ENCODE measurements at places on chromosomes 1 and 21. TPM values are rescaled to one million over a fixed set of nuclear protein-coding genes. Genes with fewer than 3 reads are reported as not detected.

The PM20D1 gene
- under 0.01 TPM for total RNA-seq

The PLD5 gene
- not detected for total RNA-seq

The ADCY10 gene
- not detected for total RNA-seq

The CNR2 gene
- total RNA-seq: not detected

The RNASEL gene
- total RNA-seq: 0.44 TPM

The SLFNL1 gene
- total RNA-seq: under 0.01 TPM

The TSHB gene
- not detected for total RNA-seq

The SPATA21 gene
- not detected for total RNA-seq

The CALML6 gene
- total RNA-seq: not detected

The KCNA2 gene
- not detected for total RNA-seq

The TRIM17 gene
- total RNA-seq: not detected

The TSTD1 gene
- 7.1 TPM for total RNA-seq

The DLGAP3 gene
- under 0.01 TPM for total RNA-seq

The MXRA8 gene
- total RNA-seq: 0.44 TPM

The ANGPTL3 gene
- not detected for total RNA-seq

DNA sequence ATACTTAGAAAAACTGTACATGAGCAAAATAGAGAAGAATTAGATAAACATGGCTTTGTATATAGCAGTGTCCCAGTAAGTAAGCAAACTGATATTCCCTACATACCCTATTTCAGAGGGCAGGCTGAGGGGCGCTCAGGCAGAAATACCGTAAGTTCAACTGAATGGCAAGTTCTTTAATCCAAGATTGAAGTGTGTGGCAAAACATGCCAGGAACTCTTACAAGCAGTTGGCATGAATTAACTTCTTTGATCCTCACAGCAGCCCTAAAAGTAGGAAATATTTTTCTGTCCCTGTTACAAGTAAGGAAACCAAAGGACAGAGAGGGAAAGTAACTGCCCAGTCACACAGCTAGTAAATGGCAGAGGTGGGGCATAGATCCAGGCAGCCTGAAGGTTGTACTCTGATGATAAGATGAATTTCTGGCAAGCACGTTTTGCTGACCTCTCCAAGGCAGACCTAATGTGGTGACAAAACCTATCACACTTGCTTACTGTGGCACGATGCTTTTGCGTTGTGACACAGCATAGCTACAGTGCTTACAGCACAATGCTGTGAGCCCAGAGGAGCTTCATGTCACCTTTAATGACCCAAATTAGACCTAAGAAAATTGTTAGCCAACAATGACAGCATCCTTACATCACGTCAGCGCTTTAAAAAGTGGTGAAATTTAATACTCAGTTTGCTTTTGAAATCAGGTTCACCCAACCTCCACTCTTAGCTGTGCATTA is 35.0 kb upstream of the THEM4 start:
- no peak for DNase-seq

GRCh38 chr1:234941321-234942011 is 187.2 kb downstream of the TOMM20 start:
- no peak for DNase-seq

DNA sequence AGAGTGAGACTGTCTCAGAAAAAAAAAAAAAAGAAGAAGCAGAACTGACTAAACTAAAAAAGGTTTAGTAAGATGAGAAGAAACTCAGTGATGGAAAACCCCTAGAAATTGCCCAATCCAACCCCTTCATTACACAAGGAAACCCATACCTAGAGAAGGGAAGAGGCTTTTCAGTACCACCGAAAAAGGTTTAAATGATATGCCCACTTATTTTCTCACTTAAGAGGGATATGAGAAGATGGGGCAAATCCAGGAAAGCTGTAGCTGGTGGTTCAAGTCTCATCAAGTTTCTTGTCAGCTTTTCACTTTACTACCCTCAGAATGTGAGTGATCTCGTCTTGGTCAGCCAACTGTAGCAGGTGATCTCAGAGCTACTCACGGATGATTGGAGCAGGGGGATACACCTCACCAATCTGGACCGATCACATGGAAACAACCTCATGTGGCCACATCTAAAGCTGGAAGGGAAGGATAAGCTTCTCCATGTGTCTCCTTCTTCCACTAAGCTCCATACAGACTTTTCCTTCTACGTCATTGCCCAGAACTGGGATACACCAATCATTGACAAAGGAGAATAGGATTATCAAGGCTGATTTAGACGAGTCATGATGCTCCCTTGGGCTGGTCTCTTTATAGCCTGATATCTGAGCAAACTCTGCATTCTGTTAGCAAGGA is 126.7 kb upstream of the POU3F1 start:
- DNase-seq: no peak

DNA sequence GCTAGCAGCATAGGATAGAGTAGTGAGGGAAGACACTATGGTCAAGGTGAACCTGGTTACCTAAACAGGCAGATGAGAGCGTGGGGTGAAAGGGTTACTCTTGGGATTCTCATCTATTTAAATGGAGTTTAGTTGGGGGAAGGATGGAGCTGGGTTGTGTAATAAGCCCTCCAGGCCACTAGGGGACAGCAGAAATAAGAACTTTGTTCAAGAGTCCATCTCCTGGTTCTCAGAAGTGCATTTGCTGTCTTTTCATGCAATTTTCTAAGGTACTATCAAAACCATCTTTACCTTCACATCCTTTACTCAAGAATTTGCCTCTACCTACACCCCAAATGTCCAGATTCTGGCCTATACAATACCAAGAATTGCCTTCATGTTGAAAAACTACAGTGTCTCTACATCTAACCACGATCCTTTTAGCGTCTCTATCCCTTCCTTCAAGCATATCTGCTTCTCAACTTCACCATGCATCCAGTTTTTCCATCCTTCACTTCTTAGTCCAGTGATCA is 28.0 kb downstream of the SLAMF1 start:
- peak; percentile 7 for DNase-seq

- DNase-seq: no peak
These were observed 64.1 kb upstream of the NTPCR start for GRCh38 chr1:232886271-232886670.

DNA sequence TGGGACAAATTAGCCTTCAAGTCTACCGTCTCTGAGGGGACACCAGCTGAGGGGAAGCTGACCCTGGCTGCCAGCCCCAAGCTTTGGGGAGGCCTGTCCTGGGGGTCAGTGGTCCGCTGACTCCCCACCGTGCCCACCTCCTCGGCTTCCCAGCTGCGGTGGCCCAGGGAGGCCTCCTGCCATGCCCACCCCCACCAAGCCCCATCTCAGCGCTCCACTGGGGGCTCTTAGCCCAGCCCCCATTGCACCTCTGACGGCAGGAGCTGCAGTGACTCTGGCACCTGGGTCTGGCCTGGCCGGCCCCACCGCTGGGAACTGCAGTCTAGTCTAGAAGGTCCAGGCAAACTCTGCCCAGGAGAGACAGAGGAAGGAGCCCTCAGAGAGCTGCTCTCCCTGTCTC is 30.2 kb upstream of the SIM2 start:
- DNase-seq: no peak

DNA sequence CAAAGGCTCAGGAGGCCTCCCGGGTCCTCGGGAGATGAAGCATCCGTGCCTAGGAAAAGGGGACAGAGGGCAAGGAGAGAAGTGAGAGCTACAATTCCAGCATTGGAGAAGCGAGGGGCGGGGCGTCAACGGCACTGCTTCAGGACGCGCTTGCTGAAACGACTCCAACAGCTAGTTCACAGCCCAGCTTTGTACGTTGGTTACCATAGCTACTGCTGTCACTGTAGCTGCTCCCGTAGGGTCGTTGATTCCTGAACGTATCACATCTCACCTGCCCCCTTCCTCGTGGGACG is 63.1 kb downstream of the TOR1AIP2 start:
- no peak for DNase-seq

- no peak for DNase-seq
These were observed 20.7 kb upstream of the PADI1 start for GRCh38 chr1:17184161-17184665.

- DNase-seq: no peak
These were observed at the start of gene CD244 for GRCh38 chr1:160862203-160863060. TSS of gene CD244 (minus strand) at chr1:160862887. CDS start at chr1:160862677, 210 bp downstream.

- peak; percentile 91 for DNase-seq
These were observed 21.6 kb downstream of the TCEA3 start for GRCh38 chr1:23403038-23403336.

GRCh38 chr1:241376701-241377100 is 19.7 kb upstream of the RGS7 start:
- DNase-seq: no peak

- no peak for DNase-seq
These were observed 126.2 kb downstream of the RASAL2 start for GRCh38 chr1:178220094-178220493.

- DNase-seq: no peak
These were observed 80.3 kb upstream of the CYYR1 start for GRCh38 chr21:26653430-26653829.

GRCh38 chr1:212860713-212861581 is 2.9 kb downstream of the FLVCR1 start:
- no peak for DNase-seq

DNA sequence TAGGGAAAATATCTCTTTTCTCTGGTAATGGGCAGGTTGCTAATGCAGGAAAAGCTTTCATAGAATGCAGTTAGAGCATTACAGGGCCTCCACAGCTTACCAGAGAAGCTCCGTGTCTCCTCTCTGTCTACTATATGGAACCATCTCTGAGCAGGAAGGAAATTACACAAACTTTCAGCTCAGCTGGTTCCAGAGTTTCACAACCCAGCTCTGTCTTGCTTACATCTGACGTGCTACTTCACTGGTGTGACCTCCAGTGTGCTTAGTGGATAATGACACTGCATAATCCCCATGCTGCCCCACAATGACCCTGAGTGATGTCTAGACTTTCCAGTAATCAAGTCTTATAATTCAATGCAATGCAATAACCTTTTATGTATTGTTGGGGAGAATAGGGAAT is 4.3 kb upstream of the FGGY start:
- peak; percentile 95 for DNase-seq

DNA sequence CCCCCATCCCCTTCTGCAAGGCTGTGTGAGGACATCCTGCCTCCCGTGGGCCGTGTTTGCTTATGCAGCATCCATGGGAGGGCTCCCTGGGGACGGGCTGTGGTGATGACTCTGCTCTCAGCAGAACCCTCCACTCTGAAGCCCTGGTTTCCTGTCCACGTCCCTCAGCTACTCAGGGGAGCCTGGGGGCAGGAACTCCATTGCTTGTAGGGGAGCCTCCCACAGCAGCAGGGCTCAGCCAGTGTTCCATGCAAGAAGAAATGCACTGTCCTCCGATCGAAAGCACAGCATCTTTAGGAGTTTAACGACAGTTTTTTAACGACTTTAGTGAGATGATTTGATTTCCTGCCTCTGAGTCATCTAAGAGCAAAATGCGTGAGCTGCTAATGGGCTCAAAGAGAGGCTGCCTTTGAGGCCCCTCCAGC is 8.3 kb upstream of the KCNAB2 start:
- no peak for DNase-seq

DNA sequence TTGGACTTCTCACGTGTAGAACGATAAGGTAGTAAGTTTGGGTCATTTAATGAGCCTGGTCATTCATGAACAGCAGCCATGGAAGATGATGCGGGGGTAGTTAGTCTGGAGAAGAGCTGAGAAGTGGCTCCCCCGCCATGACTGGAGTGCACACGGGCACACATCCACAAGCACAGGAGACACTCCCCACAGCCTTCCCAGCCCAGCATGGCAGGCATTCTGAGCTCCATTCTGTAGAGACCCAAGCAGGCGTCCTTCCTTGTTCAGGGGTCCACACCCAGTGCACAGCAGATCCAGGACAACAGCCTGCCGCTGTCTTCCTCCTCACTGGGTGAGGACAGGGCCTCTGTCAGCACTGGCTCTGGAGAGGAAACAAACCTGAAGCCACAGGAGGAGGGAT is 57.0 kb downstream of the SCCPDH start:
- DNase-seq: no peak

DNA sequence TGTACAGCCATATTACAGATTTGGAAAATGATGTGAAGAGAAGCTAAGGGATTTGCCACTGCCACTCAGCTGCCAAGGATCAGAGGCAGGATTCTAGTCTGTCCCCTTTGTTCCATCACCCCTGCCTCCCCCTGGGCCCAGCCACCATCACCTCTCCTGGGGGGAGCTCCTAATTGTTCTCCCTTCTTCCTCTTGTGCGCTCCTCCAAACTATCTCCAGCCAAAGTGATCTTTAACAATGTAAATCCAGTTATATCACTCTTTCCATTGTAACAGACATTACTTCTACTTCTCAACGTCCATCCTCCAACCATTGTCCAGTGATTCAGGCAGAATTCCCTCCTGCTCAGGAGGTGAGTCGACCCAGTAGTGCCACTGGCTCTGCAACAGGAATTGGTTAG is 164.1 kb downstream of the PLPP3 start:
- no peak for DNase-seq

- no peak for DNase-seq
These were observed 515.8 kb downstream of the PTPRU start for GRCh38 chr1:29752141-29752540.

DNA sequence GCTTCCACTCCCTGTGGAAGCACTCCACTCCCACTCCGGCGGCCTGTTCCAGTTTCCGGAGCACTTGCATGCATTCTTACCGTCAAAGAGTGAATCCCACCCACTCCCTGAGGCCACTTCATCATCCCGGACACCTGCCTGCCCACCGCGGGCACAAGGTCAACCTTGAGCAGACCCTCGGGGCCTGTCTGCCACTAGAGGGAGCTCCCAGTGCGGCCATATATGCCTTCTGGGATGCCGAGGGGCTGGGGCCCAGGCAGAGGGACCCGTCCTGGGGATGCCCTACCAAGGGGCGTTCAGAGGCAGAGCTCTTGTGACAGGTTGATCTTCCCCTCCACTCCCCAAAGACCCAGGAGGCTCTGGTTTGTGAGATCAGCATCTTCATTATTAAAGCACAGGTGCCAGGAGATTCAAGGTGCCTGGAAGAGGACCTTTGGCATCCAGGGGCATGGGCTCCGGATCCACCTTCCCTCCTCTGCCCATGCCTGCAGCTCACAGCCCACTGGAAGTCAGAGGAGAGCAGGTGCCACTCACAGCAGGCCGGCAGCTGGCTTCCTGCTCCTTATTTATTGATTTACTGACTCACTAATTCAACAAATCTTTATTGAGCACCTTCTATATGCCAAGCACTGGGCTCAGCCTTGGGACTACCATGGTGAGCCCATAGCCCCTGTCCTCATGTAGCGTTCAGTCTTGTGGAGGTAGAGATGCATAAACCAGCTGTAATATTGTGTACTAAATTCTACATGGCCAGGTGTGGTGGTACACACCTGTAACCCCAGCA is 47.3 kb downstream of the UBIAD1 start:
- no peak for DNase-seq

DNA sequence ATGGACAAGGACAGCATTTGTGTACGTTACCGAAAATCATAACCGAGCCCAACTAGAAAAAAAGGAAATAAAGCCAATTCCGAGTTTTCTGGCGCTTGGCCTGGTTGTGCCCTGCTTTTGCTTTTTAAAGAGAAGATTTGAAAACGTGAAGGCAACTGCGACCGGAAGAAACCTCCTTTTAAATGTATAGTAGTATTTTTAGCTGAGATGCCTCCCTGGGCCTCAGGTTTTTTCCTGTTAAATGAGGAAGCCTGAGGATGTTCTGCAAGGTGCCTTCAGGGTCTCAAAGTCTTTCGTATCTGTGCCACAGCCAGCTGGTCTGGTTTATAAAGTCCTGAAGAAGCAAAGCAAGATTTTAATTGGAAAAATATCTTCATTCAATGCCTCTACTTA is 371 bp upstream of the ODF2L start:
- DNase-seq: no peak

GRCh38 chr1:111660204-111661150 is 40.9 kb downstream of the RAP1A start:
- no peak for DNase-seq

- peak; percentile 20 for DNase-seq
These were observed 5.3 kb upstream of the FAM78B start for GRCh38 chr1:166172106-166172505.

GRCh38 chr21:44532712-44533111 is 7.3 kb downstream of the KRTAP10-1 start:
- no peak for DNase-seq
